ENCODE measurements at places on chromosomes 6 and 20.

GRCh38 chr6:93419304-93420162, at the start of gene EPHA7:
Gene EPHA7, minus strand, starts transcription at chr6:93419559. Its CDS starts 218 bp downstream, at chr6:93419341.
- DNase-seq: peak; percentile 17

- DNase-seq: no peak
Observed at GRCh38 chr6:41488433-41489119, 57.6 kb upstream of the FOXP4 start.

GRCh38 chr20:43959920-43960227, 45.2 kb downstream of the TOX2 start:
- no peak for DNase-seq

- DNase-seq: no peak
Observed at GRCh38 chr6:138307816-138308730, 69.6 kb upstream of the SMIM28 start.

DNA sequence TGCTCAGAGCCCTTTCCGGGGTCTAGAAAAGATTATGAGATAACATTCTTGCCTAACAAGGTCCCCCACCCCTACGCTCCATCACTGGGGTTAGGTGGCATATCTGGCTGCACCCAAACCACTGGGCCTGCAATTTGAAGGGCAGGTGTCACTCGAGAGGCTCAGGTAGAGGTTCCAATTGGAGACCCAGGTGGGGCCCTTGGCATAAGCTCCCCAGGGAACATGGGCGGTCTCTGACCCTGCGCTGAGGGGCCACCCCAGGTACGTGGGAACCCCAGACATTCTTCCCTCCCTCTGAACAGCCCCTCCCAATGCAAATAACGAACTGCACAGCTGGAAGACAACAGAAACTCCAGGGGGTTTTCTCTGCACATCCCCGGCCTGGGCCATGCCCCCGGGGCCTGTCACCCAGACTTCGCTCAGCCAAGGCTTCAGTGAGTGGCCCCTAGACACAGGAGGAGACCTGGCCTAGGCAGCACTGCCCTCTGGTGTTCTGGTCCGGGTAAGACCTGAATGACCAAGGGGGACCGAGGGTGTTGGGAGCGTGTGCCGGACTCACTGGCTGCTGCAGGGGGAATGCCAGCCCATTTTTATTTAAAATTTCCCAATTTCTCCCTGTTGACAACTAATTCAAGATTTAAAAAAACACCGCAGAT, 47.5 kb downstream of the DSTN start:
- no peak for DNase-seq

GRCh38 chr6:138037009-138037504, 70.2 kb downstream of the PERP start:
- DNase-seq: no peak

GRCh38 chr6:36827261-36828079, 11.8 kb downstream of the CPNE5 start:
- no peak for DNase-seq

GRCh38 chr6:52610011-52610410, 33.2 kb upstream of the TRAM2 start:
- no peak for DNase-seq

DNA sequence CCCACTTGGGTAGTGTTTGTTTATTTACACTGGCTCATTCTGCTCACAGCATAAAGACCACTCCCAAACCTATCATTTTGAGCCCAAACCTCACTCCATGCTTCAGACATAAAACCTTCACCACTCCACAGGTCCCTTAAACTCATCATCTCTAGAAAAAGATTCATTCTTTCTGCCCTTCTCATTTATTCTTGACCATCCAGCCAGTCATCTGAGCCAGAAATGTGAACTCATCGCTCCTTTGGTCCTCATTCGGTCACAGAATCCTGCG, 12.4 kb downstream of the TPMT start:
- no peak for DNase-seq

DNA sequence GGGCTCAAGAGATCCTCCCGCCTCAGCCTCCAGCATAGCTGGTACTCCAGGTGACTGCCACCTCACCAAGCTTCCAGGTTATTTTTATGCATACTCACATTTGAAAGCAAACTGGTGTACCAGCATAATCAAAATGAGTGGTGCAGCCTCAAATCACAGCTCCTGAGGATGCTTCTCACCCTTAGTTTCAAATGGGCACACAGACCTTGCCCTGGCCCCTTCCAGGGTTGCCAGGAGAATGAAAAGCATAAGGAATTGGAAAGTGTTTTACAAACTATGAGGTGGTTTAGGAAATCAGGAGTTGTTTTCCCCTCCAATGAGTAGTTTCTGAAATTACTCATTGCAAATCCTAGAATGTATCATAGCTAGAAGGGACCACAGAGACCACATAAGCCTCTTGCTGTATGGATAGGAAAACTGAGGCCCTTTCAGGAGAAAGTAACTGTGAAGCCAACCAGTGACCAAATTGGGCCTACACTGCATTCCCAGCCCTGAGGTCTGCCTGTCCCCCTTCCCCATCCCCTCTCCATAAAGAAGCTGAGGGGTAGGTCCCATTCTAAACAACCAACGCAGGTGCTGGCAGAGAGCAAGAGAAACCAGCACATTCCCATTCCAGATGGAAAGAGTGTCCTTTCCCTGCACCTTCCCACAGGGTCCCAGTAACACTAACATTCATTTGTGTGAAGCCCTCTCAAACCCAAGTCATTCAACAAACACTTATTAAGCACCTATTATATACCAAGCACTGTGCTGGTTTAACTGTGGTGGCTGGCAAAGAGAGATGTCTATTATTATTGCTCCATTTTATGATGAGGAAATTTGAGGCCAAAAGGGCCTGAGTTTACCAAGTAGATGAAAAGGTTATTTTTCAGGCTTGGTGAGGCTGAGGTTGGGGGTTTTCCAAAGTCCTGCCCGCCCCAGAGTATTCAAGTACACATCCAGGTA, 2.1 kb upstream of the E2F1 start:
- DNase-seq: no peak

- DNase-seq: no peak
Observed at GRCh38 chr6:89980353-89980752, 86.1 kb downstream of the GJA10 start.

DNA sequence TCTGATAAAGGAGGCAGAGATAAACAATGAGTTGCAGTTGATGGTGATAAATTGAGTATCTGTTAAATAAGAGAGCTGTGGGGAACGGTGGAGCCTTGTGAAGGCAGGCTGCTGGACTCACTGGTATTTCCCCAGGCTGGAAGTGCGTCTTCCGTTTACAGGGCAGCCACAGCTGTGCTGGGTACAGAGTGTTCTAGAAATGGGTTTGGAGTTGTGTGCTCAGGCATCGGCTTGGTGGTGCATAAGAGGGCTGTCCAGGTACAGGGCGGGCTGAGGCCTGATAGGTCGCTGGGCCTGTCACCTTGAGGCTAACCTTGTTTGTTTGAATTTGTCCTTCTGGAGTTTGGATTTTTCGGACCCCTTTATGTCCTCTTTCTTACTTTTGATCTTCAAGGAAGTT, 39.3 kb downstream of the ARID1B start:
- DNase-seq: no peak

DNA sequence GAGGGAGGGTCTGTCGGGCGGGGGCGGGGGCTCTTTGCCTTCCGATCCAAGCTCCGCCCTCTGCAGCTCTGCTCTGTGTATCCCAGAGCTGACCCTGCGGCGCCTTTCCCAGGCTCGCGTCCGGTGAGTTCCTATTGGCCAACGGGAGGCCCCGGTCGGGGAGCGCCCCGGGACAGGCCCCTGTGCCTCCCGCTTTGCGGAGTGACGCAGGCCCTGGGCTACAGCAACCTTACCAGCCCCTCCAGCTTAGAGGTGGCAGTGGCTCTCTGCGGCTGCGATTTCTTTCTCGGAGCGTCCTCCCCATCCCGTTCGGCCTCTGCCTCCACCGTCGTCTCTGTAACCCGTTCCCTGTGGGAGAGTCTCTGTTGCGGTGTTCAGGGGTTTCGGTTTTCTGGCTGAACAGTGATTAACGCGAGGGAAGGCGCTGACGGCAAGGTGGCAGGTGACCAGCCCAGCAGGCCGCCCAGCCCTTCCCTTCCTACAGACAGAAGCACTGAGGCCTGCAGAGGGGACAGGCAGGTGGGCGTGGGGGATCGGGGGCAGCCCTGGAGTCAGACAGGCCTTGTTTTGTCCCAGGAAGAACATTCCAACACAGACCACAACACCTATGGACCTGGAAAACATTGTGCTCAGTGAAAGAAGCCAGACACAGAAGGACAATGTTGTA, 18.1 kb upstream of the CEBPB start:
- no peak for DNase-seq

- DNase-seq: no peak
Observed at GRCh38 chr20:34065260-34065659, 46.8 kb downstream of the EIF2S2 start.

DNA sequence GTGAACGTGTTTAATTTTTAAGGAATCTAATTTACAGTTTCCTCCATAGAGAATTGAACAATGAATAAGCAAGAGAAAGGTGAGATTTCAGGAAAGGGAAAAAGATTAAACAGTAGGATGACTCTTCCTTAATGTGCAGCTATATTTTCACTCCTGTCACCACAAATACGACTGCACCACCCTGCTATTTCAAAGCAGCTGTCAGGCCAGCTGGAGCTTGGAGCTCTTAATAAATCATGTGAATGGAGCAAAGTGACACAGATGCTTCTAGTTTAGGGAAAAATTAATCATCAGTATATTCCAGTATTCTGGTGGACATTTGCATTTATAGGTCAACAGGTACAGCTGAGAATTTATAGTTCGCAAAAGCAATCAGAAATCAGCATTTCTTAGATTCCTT, 56.5 kb upstream of the PKIB start:
- no peak for DNase-seq

DNA sequence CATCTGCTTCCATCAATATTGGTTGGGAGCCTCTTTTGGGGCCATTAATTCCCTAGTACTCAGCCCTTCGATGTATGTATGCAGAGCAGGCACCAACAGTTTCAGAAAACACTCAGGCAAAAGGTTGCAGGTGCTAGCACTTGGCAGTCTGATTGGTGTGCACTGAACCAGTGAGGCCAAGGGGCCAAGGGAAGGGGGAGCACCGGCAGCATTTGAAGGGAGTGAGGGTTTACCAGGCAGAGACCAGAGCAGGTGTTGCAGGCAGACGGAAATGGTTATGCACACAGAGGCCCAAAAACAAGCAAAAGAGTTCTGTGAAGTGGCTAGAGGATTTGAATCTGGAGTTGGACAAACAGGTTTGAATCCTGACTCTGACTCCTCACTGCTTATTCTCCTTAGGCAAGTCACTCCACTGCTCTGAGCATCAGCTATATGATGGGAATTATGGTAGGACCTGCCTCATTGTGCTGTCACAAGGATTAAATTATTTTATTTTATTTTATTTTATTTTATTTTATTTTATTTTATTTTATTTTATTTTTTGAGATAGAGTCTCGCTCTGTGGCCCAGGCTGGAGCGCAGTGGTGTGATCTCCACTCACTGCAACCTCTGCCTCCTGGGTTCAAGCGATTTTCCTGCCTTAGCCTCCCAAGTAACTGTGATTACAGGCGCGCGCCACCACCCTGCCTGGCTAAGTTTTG, 58.1 kb upstream of the SHLD1 start:
- no peak for DNase-seq

GRCh38 chr6:157456524-157456829, 75.5 kb downstream of the ZDHHC14 start:
- DNase-seq: no peak

GRCh38 chr20:18999086-18999485, 185.5 kb downstream of the SCP2D1 start:
- no peak for DNase-seq

GRCh38 chr20:51596668-51597388, 54.3 kb upstream of the NFATC2 start:
- DNase-seq: no peak

DNA sequence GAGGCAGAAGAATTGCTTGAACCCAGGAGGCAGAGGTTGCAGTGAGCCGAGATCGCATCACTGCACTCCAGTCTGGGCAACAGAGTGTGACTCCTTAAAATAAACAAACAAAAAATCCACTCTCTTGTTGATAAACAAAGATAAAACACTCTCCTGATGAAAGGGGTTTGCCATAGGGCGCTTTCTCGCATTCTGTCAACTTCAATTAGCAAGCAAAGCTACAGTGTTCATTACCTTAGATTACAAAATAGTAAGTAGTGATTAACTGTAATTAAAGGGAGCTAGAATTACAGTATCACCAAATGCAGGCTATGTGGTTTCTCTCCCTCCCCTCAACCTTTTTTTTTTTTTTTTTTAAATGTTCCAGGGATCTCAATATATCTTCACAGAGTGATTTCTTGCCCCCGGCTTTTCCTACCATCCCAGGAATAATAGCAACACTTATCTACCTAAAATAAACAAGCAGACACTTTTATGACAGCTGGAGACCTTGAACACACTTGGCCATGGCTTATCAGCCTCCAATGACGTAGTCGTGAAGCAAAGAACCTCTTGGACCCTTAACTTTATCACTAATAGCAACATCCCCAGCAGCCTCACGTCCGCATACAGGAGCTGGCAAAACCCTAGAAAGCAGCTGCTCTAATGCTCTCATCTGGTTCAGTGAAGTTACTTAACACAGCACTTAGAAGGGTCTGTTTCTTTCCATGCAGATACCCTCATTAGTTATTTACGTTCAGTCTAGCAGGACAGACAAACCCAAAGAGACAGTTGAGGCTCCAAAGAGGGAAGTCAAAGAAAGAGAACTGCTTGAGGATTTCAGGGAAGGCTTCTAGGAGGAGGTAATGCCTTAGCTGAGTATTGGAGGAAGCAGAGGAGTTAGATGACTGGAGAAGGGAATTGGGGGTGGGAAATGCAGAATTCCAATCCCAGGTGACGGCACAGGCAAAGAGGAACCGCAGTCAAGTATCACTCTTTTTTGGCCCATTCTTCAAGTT, 37.9 kb upstream of the NEDD9 start:
- no peak for DNase-seq

DNA sequence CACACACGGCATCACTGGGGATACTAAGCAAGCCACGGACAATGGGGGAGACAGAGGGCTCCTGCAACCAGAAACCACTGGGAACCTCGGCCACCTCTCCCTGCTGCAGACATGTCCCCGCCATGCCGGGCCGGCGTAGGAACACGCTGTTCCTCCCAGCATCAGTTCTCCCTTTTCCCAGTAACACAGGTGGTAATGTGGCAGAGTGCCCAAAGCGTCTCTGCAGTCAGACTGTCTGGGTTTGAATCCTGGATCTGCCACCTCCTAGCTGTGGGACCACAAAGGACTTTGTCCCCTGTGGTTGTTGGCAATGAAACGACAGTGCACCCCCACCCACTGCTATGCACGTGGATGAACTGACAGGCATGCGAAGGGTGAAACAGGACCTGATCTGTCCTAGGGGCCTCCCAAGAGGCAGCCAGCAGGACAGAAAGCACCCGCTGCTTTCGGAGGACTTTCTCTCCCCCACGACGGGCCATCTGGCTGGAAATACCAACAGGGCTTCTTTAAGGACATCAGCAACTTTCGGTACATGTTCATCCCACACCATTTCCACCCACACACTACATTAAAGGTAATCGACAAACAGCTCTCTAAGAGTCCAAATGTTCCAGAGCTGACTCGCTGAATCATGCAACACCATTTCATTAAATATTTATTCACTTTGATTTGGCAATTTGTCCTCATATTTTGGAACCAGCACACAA, 74.1 kb downstream of the SULF2 start:
- DNase-seq: no peak

DNA sequence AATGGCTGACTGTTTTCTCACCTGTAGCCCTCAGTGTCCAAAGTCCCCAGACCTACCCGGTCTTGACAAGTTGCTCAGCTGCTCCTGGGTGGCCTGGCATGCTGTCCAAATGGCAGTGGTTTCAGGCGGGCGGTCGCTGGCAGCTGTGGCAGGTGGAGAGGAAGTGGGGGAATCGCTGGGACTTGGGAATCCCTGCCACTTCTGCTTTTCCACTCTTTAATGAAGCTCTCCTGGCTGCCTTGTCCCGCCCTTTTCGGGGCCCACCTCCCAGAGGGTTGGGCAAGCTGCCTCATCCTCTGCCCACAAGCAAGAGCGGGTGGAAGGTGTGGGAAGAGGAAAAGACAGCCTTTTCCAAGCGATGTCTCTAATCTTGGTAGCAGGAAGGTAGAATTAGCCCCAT, at the start of gene OCSTAMP:
TSS of gene OCSTAMP (minus strand) at position 194 of the 400 bp plus-strand sequence. CDS start at position 100, 94 bp downstream.
- DNase-seq: no peak
